NCI-H2081 (cell line): ENCODE measurements at places on chromosomes 3 and 15.
A peak's percentile ranks its signal among the peaks of the same experiment; 100 is the strongest.

- no peak for DNase-seq
Measured at GRCh38 chr3:157061265-157061664, 98.7 kb downstream of the CCNL1 start.

DNA sequence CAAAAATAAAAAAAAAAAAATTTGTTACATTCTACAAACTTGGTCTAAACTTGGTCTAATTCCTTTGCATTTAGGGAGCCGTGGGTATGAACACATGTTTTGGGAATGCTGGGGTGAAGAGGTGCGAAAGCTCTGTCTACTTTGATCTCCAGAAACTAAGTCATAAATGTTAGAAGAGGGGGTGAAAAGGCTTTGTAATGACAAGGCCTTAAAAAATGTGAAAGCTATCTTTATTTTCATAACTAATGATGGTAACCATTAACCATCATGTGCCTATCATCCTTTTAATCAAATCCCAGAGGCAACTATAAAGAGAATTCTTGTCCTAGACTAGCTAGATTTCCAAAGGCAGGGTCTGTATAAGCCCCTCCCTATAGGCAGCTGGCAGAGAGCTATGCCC lies 60.9 kb downstream of the PRICKLE2 start:
- DNase-seq = no peak

DNA sequence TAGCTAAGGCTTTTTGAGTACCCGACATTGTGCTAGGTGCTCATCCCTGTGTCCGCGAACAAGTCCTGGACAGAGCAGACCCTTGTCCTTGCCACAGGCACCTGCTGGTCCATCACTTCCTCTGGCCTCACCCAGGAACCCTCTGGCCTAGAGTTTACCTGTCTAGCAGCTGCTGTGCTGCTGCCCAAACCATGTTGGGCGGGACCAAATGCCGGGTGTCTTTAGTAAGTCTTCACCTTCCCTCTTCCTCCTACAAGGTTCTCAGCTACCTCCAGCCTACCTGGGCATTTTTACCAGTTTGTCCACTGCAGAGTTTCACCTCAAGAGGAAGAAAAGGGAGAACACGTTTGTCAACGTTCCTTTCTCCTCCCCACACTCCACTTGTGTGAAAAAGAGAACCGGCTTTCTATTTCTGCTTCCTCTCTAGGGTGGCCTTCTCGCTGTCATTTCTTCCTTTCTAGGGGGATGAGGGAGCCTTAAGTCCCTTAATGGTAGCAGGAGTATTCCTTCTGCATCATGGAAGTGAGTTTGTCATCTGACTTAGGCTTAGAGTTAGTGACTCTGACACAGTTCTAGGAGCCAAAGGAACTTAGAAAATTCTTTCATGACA lies 80.4 kb upstream of the GCNT3 start:
- no peak for DNase-seq

GRCh38 chr3:94285872-94286271 lies 223.0 kb downstream of the NSUN3 start:
- DNase-seq = peak; percentile 12

DNA sequence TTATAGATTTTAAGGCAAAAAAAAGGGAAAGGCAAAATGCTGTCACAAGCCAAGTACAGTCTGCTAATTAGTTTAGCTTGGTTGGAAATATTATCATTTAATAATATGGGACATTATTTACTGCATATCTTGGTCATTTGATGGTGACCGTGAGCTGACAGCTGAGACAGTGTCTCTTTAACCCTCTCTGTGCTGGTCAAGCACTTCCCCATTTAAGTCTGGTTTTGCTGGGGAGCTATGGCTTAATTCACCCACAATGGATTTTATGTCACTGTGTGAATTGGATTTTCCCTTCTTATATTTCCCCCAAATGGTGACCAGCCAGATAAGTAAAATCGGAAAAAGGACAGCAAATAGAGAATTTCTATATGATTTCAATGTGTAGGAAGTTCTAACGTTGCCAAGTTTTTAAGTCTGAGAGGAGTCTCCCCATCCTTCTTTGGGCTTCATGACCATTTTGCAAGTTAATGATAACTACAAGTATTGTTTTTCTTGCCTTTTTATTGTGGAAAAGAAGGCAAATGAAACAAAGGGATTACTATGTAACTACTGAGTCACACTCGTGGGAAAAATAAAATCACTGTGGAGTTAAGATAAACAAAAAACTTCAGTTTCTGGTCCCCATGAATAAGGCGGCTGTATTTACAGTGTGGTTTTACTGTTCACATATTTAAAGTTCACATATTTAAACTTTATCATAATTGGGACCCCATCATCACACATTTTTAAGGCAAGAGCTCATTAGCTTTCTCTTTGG lies 373.5 kb downstream of the NR2F2 start:
- DNase-seq = no peak

- no peak for DNase-seq
Measured at GRCh38 chr15:67307889-67308597, 53.5 kb downstream of the IQCH start.

- no peak for DNase-seq
Measured at GRCh38 chr15:53129121-53129904, 339.2 kb upstream of the ONECUT1 start.

DNA sequence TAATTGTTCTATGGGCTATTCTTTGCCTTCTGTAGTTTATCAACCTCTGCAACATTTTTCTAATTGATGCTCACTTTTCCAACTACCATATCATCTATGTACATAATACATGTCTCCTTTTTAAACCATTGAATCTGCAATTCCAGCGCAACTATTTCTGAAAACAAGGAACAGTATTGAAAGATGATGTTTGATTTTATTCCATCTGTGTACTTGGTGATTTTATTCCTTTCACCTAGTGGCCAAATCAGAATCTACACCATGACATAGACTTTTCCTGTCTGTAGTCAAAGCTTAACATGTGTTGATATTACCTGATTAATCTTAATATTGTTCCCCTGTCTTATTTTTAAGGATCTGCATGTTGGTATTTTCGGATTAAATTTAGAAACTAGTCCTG lies 13.0 kb downstream of the NKTR start:
- DNase-seq = no peak

DNA sequence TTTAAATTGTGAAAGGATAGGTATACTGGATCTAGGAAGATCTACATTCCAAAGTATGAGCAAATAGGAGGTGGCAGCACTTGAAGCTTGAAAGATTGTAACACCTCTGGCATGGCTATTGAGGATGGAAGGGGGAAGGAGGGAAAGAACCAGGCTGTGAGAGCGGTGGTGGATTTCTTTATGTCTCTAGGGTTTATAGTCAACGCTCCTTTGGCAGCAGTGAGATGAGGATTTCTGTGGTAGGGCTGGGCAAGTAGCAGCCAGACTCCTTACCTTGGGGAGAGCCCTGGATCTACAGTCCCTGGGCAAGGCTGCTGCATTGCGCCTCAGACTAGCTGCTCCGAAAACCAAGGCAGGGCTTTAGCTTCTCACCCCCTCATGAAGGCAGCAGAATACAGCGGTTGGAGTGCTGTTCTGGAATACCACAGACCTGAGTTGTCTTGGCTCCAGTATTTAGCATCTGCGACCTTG lies 53.2 kb downstream of the MEF2A start:
- no peak for DNase-seq

- no peak for DNase-seq
Measured at GRCh38 chr3:113825090-113825489, 13.5 kb upstream of the GRAMD1C start.

DNA sequence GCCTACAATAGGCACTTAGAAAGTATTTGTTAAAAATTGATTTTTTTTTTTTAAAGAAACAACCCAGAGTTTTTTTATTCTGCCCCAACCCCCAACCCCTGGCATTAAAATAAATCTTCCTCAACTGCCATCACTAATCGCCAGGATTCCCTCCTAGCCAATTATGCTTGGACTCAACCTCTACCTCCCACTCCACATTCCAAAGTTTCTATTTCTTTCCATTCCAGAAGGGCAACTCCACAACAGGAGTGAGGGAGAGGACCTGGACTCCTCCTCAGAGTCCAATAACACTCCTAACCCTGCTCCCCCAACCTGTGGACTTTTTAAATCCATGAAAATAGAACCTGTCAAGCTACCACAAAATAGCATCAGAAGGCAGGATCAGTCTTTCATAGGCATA lies 99.4 kb downstream of the ADAMTS9 start:
- no peak for DNase-seq

DNA sequence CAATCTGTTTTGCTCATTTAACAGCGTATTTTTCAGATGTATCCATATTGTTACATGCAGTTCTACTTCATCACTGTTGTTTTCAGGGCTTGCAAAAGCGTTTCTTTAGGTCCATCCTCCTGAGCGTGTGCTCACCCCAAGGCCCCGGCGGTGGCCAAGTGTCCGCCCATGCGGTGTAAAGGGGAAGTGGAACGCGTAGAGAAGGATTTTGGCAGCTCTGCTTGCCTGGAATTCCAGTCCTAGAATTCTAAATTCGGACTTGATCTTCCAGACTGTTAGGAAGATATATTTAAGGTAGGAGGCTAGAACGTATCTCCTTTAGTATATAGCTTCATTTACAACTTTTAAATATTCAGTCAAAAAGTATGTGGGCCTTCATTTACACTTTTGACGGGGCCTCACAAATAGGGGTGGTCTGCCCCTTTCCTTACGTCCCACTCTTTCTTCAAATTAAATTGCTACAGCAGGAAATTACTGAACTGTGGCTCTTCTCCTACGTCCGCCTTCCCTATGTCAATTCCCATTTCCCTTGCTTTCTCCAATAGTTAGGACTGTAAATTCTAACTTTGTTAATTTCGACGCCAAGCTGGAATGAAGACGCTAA lies 609 bp upstream of the TBC1D23 start:
- DNase-seq = peak; percentile 59

DNA sequence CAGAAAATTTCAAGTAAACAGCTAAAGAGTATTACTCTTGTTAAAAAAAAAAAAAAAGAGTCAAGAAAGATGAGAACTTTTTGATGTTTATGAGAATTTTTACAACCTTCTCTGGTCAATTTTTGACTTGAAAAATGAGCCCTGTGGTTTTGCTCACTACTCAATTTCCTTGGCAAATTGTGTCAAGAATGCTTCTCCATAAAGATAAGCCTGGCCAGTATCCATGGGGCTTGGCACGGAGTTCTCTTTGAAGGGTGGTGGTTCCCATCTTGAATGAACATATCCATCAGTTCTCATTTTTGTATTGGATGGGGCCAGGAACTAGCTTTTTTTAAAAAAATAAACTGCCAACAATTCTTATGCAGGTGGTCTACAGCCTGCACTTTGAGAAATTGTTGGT lies 179.9 kb downstream of the RYR3 start:
- no peak for DNase-seq

DNA sequence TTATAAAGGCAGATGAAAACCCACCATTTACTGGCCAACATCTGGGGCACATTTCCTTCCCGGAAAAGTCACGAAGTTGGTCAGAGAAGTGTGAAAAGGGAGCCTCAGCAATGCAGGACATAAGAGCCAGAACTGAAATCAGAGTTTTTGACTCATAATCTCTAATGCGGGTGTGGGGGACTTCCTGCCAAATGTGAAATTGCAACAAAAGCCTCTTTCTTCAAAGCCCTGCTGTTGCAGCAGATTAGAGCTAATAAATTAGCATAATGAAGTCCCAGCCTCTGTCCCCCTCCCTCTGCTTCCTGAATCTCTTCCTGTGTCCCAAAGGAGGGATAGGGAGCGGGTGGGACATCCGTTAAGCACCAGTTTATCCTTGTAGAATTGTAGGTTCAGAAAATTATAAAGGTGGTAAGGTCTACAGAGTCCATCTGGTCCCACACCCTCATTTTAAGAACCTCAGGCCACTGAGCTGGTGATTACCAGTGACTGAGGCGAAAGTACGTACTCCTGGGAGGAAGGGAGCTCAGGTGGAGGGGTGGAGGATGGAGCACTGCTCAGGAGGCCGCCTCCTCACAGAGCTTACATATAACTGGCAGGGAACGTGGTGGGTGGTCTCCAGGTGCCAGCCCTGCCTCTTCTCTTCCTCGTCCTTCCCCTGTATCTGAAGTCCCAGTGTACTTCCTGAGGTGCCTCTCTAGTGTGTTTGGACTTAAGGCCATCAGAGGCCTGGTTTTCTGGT lies 35.0 kb downstream of the ST6GAL1 start:
- no peak for DNase-seq

GRCh38 chr3:164194842-164195241 lies 883.5 kb downstream of the SI start:
- no peak for DNase-seq

GRCh38 chr3:16265455-16265786 lies 409 bp downstream of the OXNAD1 start:
- DNase-seq = no peak

DNA sequence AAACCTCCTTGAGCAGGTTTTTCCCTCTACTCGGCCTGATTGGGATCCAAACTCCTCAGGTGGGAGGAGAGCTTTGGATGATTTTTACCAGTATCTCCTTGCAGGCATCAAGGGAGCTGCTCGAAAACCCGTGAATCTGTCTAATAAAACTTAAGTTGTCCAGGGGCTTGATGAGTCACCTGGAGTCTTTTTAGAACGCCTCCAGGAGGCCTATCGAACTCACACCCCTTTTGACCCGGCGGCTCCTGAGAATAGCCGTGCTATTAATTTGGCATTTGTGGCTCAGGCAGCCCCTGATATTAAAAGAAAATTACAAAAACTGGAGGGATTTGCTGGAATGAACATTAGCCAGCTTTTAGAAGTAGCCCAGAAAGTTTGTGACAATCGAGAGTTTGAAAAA lies 41.6 kb downstream of the ZBTB11 start:
- no peak for DNase-seq

GRCh38 chr3:106929081-106929480 lies 448.2 kb upstream of the CCDC54 start:
- no peak for DNase-seq

- DNase-seq = peak; percentile 40
Measured at GRCh38 chr3:194308601-194309449, 42.3 kb downstream of the CPN2 start.

DNA sequence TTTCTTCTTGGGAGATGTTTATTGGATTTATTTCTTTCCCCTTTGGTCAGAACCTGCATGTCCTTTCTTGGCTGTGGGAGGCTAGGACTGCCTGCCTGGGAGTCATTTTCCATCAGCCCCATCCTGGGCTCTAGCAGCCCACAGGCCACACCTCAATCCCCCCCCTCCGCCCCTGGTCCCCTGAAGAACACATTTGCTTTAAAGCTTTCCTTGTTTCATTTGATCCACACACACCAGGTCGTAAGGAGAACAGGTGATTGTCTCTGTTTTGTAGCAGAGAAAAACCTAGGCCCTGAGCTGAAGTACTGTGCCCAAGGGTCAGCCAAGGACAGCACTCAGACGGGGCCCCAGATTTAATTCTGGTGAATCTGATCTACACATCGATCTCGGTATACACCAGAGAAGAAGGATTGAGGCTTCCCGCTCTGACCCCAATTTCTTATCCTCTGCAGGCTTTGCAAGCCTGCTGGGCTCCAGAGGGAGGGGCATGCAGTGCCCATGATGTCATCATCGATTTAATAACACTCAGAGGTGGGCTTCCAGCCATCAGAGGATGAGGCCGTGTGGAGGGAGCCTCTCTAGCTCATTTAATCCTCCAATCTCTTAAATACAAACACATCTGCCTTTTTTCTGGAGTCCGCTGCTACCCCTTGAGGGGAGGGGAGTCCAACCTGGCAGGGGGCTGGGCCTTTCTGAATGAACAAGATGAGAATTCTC lies 1.7 kb upstream of the CLN6 start:
- DNase-seq = no peak
